ENCODE measurements at places on chromosomes 12 and 14.
A peak's percentile ranks its signal among the peaks of the same experiment; 100 is the strongest.

- ATAC-seq = peak; percentile 47
These were observed 65.7 kb downstream of the WNK1 start for GRCh38 chr12:817941-818600.

DNA sequence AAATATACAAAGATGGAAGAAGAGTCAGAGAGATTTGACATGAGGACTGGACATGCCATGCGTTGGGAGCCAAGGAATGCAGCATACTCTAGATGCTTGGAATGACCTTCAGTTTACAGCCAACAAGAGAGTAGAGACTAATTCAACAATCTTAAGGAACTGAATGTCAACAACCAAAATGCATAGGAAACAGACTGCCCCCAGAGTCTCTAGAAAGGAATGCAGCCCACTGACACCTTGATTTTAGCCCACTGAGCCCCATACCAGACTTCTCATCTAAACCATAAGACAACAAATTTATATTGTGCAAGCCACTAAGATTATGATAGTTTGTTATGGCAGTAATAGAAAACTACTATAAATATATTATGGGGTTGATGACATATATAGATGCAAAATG lies 611.2 kb downstream of the RPS29 start:
- ATAC-seq = no peak

DNA sequence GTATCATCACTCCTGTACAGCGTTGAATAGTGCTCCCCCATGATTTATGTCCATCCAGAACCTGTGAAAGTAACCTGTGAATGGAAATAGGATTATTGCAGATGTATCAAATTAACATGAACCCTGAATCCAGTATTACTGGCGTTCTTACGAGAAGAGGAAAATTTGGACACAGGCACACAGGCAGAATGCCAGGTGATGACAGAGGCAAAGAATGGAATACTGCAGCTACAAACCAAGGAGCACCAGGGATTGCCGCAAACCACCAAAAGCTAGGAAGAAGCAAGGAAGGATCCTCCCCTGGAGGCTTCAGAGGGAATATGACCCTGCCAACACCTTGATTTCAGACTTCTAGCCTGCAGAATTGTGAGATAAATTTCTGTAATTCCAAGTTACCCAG lies 113.5 kb upstream of the EGLN3 start:
- ATAC-seq = no peak

GRCh38 chr12:120225852-120226640 lies 25.1 kb upstream of the RPLP0 start:
- ATAC-seq = no peak

- ATAC-seq = no peak
These were observed 51.0 kb downstream of the TMEM121 start for GRCh38 chr14:105577314-105577861.

- ATAC-seq = no peak
These were observed 122.7 kb downstream of the C12orf42 start for GRCh38 chr12:103373088-103373523.

DNA sequence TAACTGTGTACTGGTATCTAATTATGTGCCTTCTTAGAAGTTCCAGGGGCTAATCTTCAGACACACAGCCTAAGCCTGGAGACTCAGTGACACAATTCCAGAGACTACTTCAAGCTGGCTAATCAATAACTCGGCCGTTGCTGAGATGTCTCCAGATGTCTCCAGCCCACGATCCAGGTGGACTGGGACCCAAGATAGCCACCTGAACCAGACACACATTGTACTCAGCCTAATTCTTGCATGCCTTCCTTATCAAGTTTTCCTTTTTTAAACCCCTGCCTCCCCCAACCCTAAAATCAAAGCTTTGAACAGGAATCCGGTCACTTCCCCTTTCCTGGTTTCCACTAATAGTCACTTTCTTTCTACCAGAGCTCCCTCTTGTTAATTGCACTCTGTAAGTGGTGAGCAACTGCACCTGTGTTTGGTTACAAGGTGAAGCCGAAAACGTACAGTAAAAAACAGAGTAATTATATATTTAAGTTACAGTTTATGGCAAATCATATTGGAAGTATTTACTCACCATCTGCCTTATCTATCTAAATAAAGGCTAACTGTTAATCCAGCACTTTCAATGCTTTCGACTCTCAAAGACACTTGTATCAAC lies 39.8 kb upstream of the PTGDR start:
- no peak for ATAC-seq

DNA sequence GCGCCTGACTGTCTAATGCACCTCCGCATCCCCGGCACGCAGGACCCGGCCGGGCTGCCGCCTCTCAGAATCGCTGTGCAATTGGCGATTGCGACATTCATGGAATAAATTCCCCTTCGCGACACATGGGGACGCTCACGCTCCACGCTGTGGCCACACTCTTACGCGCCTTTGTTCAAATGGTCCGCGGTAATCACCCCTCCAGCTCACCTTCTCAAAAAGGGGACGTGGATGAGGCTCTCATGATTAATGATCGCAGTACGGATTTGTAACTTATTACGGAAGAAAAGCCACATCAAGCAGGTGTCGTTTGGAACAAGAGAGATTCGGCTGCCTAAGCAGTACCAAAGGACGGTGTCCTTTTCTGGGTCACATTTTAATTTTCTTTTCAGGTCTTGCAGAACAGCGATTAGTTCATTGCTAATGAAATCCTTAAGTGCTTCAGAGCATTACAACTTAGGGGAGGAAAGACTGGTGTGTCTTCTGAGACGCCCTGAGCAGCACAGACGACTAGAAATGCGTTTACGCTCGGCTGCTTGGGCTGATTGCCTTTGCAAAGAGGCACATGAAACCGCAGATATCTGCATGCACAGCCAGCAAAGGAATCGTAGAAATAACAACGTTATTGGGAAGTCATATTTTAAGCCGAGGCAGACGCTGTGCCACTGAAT lies 37.3 kb upstream of the ADGRD1 start:
- peak; percentile 47 for ATAC-seq

- no peak for ATAC-seq
These were observed 64.2 kb downstream of the LLPH start for GRCh38 chr12:66066137-66066928.

- ATAC-seq = no peak
These were observed 113.9 kb upstream of the FGD4 start for GRCh38 chr12:32285489-32285888.

DNA sequence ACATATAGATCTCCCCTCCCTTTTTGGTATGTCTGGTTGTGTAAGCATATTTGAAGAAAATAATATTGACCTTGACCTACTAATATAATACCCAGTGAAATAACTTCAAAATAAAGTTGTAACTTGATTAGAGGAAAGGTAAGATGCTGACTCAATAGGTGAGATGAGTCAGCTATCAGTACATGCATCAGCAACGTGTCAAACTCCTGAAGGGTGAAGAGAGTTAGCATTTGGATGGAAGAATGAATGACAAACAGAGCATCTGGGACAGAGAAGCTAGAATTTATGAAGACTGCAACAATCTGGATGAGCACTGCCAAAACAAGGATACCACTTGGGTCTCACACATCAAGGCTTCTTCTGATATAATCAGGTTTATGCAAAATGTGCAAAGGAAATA lies 74.9 kb downstream of the PPP2R5E start:
- ATAC-seq = no peak

DNA sequence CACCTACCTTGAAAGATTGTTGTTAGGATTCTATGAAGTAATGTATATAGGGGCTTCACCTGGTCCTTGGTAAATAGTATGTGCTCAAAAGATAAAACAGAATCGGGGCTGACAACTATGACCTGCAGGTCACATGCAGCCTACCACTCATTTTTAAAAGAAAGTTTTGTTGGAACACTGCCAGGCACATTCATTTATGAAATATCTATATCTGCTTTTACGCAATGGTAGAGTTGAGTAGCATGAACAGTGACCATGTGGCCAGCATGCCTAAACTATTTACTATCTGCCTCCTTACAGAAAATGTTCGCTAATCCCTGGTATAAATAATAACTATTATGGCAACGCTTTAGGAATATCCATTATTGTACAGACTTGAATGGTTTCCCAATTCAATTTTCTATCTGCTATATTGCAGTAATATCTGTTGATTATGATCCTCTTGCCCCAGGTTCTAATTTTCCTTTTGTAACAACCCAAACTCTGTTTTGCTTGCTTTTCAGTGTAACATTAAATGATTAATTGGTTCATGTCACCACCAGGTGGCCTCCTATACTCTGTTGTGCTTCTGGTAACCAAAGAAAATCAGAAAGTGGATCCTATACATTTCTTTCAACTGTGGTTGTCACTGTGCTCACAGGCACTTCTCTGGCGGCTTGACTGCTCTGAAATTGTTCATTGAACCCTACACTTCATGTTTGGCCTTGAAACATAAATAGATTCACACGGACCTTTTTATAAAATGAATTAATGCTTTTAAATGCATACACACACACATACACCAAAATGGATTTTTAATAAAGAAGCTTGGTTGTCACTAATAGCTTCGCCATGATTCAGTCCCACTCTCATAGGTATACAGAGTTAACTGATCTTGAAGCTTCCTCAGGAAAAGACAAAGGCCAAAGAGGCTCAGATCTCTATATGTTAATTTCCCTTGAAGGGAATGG lies 227.7 kb upstream of the NPAS3 start:
- no peak for ATAC-seq

DNA sequence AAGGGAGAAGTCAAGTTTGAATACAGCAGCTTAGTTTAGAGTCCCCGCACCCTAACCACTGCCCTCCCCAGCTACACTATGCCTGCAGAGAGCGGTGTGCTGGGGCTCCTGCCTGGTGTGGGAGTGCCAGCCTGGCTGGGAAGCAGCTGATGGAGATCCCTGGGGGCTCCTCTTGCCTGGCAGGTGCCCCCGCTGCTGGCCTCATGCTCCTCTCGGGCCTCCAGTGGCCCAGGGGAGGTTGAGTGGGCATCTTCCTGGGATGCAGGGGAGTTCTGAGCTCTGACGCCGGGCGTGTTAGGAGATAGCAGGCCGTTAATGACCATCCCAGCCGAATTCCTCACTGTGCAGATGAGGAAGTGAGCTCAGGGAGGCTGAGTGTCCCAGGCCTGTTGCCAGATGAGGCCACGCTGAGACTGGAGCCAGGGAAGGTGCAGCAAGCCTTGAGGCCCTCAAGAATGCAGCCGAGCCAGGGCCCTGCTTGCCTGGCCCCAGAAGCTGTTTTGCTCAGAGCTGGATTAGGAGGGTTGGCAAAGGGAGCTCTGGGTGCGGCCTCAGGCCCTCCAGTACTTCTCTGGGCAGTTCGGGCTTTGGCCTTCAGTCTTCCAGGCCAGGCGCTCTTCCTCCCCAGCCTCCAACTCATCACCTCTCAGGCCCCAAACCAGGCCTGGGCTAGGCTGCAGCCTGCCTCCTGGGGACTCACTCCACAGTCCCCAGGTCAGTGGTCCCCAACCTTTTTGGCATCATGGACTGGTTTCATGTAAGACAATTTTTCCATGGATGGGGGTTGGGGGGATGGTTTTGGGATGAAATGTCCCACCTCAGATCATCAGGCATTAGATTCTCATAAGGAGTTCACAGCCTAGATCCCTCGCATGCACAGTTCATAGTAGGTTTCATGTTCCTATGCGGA lies 6.6 kb upstream of the CYP46A1 start:
- ATAC-seq = no peak

- ATAC-seq = peak; percentile 59
These were observed 279.8 kb upstream of the DIO2 start for GRCh38 chr14:80491131-80491530.

DNA sequence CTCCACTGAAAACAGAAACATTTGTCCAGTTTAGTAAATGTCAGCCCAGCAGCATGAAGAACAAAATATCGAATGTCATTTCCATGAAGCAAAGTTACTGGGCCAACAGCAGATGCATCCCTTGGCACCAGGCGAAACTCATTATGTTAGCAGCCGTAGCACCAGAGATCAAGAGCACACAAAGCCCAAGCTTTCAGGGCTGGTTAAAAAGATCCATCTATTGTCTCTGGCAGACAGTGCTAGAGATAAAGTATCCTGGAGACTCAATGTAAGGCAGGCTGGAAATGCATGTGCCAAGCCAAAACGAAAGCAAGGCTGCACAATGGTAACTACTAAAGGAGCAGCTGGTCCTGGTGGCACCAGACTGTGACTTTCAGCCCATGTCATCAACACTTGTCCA lies 120.3 kb upstream of the PLEKHG7 start:
- no peak for ATAC-seq

- no peak for ATAC-seq
These were observed 219.7 kb upstream of the PKP2 start for GRCh38 chr12:33116284-33116683.

GRCh38 chr14:59895721-59896120 lies 24.2 kb upstream of the LRRC9 start:
- ATAC-seq = no peak

DNA sequence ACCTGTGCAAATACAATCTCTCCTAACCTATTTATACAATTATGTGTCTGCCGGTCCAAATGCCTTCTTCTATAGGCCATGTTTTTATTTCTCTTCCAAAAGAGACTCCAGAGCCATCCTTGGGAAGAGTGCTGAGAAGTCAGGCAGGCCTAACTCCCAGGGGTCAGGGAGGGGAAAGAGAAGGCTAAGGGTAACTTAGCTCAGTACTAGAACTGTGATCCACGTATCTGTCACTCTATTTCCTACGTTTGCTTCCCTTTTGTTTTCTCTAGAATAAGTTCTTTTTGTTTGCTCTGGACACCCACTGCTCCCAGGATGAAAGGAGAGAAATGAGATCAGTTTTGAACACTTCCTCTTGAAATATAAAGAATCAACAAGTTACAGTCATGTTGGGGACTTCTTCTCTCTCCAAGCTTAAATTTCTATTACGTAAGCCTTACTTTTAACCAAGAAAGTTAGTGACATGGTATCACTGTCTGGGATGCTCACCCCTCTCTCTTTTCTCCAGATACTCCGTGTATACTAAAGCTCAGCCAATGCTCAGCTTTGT lies 79.2 kb downstream of the DAD1 start:
- peak; percentile 32 for ATAC-seq

- no peak for ATAC-seq
These were observed 111.9 kb downstream of the GARIN6 start for GRCh38 chr12:99759444-99759843.

GRCh38 chr12:100721169-100721568 lies 73.4 kb upstream of the ANO4 start:
- no peak for ATAC-seq

GRCh38 chr14:71246539-71246938 lies 339.3 kb downstream of the PCNX1 start:
- ATAC-seq = no peak

GRCh38 chr12:122123761-122124145 lies 45.2 kb downstream of the MLXIP start:
- no peak for ATAC-seq

DNA sequence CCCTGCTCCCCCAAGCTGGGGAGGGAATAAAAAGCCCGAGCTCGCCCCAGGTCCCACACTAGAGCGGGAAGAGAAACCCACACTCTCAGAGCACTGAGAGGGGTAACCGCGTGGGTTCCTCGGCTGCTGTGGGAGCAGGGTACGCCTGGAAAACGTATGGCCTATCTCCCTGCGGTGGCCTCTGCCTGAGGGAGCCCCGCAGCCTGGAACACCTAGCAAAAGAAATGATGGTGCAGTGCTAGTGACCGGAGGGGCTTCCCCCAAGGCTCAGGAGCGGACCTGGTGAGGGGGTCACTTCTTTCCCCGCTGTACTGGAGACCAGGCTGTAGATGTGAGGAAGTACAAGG lies 2.5 kb upstream of the OR4N2 start:
- no peak for ATAC-seq

GRCh38 chr12:27252934-27253333 lies 8.8 kb downstream of the STK38L start:
- no peak for ATAC-seq
